Endodermal cell (in vitro differentiated cells): ENCODE measurements at places on chromosomes 12 and 14. TPM values are rescaled to one million over a fixed set of nuclear protein-coding genes. Genes with fewer than 3 reads are reported as not detected.
A peak's percentile ranks its signal among the peaks of the same experiment; 100 is the strongest.

EXD2 gene
- total RNA-seq = 26.9 to 39.3 TPM (median 30.5 TPM) in 3 replicates

ARMH4 gene
- total RNA-seq = 9.6 to 17.3 TPM (median 17.3 TPM) in 3 replicates

ZNF664 gene
- 94.6 to 144 TPM (median 139 TPM) in 3 replicates for total RNA-seq

INHBC gene
- total RNA-seq = not detected in 3 replicates

CCNB1IP1 gene
- total RNA-seq = 93.7 and 96.1 TPM in 2 replicates

HVCN1 gene
- 7.5 to 11.6 TPM (median 9.5 TPM) in 3 replicates for total RNA-seq

GRCh38 chr14:67510121-67510520 is 21.6 kb upstream of the TMEM229B start:
- H3K4me3 ChIP-seq = no peak overlapping the region
- no peaks in the 10 kb centered on the region for H3K4me1 ChIP-seq
- H3K36me3 ChIP-seq = no peaks in the 10 kb centered on the region
- peaks cover 41% of the 10 kb centered on the region for H3K27me3 ChIP-seq
- H3K27ac ChIP-seq = no peak overlapping the region

- DNase-seq = no peak
- no peak overlapping the region for H3K27ac ChIP-seq
- no peaks in the 10 kb centered on the region for H3K27me3 ChIP-seq
- no peaks in the 10 kb centered on the region for H3K4me1 ChIP-seq
These were observed 838.3 kb upstream of the ATXN7L3B start for GRCh38 chr12:73699318-73699717.

DNA sequence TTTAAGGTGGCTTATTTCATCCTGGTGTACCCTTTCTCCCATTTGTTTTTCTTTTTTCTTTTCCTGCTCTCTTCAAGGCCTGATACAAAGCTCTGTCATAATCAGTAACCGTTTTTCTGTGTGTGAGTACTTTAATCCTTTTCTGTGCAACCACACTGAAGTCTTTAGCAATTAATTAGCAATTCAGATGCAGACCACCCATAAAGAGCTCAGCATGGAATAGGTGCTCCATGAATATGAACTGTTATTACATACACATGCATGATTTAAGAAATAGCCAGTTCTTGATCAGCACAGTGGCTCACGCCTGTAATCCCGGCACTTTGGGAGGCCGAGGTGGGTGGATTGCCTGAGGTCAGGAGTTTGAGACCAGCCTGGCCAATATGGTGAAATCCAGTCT is 1386.6 kb downstream of the AACS start:
- H3K4me3 ChIP-seq = no peak overlapping the region
- no peak overlapping the region for H3K27ac ChIP-seq
- H3K36me3 ChIP-seq = no peaks in the 10 kb centered on the region
- DNase-seq = no peak
- no peaks in the 10 kb centered on the region for H3K4me1 ChIP-seq

- no peak for DNase-seq
- H3K4me1 ChIP-seq = no peaks in the 10 kb centered on the region
- H3K4me3 ChIP-seq = no peak overlapping the region
- H3K27ac ChIP-seq = no peak overlapping the region
- no peaks in the 10 kb centered on the region for H3K36me3 ChIP-seq
These were observed 594.3 kb downstream of the LRFN5 start for GRCh38 chr14:42200957-42201356.

DNA sequence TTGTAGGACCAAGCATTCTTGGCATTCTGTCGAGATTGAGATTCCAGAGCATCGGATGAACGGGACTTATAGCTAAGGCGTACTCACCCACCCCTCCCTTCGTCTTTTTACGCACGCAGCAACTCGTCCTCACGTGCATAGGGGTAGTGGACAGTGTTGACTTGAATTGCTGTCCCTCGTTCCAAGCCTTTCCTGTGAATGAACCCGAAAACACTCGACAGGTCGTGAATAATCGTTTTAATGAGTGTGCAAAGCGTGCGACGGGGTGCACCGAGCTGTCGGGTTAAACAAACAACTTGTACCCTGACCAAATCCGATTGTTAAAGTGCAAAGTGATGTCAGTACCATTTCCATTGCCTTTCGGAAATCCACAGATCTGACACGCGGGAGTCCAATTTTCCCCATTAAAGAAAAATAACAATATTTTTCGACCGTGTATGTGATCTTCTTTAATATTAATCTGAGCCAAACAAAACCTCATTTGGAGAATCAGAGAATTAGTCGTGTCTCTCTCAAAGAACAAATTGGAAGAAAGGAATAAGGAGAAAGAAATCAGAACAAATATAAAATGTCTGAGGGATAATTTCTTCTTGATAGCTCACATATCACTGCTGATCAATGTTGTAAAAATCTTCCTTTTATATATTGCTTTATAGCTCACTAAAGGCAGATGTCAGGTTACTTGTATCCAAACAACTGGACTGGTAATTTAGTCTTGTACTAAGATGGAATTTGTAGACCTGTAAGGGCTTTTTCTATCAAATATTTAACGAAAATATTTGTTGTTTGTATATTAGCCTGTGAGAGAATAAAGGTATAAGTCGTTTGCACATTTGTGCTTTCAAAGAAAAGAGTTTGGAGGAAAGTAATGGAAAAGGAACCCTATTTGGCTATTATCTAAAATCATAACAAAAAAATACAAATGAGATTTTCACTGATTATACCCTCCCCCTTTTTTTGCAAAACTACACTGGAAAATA is 11.8 kb downstream of the FOXG1 start:
- no peaks in the 10 kb centered on the region for H3K36me3 ChIP-seq
- peak; percentile 61 for DNase-seq
- no peak overlapping the region for H3K4me3 ChIP-seq
